ENCODE measurements at places on chromosomes 6 and 20.

- DNase-seq, result no peak
Observed at GRCh38 chr6:21664314-21665109, 71.0 kb downstream of the SOX4 start.

DNA sequence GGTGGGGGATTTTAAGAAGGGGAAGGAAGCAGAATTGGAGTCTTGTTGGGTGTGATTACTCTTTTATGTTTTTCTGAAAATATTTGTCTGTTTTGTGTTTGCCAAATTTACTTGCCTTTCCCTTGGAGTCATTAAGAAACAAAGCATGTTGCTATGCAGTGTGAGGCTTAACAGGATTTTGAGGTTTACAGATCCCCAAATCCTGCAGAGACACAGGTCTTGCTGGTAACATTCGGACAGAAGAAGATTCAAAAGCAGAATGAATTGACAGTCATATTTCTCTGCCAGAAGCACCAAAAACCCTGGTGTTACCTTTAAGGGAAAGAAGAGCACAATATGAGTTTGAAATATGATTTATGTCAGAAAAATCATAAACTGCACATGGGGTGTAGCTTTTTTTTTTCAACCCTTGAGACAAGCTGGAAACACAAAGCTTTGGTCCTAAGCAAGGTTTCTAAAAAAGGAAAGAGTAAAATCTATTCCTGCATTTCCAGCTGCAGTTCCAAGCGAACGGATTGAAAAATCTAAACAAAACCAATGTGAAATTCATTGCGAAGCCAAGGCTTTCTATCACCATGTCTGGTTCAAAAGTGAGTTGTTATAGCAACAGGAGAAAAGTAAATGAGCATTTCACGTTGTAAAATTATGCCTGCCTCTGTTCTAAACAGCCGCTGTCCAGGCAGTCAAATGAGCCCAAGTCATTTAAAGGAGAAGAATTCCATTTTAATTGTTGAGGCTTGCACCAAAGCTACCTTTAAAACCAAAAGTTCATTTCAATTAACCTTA is 358.9 kb upstream of the SASH1 start:
- no peak for DNase-seq

DNA sequence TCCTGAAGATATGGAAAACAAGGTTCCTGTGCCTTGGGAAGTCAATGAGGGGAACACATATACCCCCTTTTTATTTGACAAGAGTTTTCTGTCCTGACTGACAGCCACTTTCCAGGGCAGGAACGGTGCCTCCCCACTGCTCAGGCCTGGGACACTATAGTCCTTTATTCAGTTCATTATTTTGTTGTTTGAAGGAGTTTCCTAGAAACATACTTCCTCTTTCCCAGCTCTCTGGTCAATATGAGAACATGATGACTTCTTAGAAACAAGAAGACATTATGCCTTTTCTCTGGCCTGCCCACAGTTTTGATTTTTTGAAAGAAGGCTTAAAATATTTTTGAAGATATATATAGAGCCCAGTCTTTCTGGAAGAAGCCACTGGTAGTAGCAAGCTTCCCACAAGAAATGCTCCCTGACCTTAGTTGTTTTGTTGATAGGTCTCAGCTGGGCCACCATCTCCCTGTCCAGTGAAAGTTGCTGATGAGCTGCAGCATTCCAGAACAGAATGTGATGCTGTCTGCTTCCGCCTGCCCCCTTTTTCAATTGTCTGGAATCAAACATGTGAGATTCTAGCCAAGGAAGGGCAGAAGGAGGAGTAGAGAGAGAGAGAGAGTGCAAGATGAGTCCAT is 350.0 kb upstream of the PRND start:
- no peak for DNase-seq

- DNase-seq, result no peak
Observed at GRCh38 chr6:128095362-128095761, 194.5 kb upstream of the THEMIS start.

DNA sequence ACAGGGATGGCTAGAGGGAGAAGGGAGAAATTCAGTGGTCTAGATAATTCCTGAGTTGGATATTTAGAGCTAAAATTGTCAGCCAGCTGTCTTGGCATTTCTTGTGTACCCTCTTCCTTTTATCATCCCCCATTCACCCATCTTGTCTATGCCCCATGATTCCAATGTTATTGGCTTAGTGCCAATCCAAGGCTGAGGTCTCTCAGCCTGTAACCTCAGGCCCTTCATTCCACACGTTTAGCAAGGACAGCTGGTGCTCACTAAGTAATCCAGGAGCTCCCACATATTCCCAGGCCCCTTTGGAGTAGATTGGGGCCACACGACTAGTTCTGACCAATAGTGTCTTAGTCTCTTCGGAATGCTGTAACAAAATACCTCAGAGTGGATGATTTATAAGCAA is 112.4 kb upstream of the ATXN1 start:
- DNase-seq, result no peak

DNA sequence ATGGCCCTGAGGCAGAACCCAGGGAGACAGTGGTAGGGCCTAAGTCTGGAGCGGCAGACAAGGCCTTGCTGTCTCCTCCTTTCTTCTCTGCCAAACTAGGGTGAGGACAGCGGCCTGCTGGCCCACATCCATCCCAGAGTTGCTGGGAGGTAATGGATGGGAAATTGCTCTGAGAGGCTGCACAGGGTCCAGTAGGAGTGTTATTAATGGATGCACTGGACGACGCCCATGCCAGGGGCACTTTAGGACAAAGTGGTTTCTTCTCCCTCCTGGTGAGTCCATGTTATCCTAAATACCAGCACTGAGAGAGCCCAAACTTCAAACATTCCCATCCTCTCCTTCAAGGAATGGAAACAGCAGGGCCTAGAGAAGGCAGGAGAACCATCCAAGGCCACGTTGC is 28.3 kb upstream of the PREX1 start:
- DNase-seq, result no peak

DNA sequence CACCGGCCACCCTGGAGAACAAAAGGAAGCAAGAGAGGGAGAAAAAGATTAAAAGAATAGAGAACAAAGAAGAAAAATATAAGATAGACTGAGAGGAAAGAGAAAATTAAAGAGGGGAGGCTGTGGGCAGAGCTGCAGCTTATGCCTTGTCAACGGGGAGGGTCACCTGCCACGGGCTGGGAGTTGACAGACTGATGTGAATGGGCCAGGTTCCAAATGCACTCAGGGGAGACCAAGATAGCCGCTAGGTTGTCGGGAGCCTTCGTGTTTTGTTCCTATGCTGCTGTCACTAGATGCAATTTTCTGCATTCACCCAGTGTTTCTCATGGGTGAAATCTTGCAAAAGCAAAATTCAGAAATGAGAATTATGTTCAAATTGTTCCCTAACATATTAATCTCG is 119.6 kb upstream of the MTHFD1L start:
- peak; percentile 67 for DNase-seq

DNA sequence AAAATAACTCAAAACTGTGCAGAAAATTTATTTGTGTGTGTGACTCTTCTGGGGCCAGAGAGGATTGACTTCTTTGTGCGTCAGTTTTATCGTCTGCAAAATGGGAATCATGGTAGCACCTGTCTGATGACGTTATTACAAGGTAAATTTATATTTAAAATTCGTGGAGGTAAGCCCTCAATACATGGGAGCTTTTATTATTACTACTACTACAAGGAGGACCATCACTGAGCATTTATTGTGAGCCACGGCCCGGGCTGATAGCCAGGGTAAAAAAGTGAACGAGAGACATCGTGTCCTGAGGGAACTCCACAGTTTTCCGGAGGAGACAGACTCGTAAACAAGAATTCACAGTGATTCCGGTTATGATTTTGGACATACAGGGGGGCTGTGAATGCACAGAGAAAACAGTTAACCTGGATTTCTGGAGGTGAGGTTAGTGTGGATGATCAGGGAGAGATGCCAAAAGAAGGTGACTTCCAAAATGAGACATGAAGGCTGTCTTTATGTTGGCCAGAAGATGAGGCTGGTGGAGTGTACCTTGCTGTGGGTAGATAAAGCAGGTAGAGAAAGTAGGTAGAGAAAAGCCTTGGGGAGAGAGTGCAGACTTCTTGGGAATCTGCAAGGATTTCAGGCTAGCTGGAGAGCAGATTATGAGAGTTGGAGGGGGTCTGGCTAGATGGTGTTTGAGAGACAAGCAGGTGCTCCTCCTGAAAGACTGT is 10.6 kb upstream of the SERINC3 start:
- DNase-seq, result peak; percentile 2

GRCh38 chr6:11217360-11218101 is 14.9 kb downstream of the NEDD9 start:
- peak; percentile 22 for DNase-seq

DNA sequence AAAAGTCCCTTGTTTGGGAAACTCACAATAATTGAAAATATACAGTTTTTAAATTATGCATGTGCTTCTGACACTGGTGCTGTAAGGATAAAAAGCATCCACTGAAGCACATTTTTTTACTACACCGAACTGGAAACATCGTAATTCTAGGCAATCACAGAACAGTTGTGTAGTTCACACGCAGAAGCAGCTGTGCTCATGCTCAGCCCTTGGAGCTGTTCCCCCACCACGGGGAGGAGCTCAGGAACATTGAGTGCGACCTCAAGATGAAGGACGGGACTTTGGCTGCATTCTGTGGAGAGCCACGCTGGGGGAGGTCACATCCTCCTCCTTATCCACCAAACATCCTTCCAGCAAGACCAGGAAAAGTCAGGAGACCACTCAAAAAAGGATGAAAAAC is 466.3 kb upstream of the CDH4 start:
- DNase-seq, result no peak

- no peak for DNase-seq
Observed at GRCh38 chr6:136347847-136348246, 58.2 kb upstream of the BCLAF1 start.

DNA sequence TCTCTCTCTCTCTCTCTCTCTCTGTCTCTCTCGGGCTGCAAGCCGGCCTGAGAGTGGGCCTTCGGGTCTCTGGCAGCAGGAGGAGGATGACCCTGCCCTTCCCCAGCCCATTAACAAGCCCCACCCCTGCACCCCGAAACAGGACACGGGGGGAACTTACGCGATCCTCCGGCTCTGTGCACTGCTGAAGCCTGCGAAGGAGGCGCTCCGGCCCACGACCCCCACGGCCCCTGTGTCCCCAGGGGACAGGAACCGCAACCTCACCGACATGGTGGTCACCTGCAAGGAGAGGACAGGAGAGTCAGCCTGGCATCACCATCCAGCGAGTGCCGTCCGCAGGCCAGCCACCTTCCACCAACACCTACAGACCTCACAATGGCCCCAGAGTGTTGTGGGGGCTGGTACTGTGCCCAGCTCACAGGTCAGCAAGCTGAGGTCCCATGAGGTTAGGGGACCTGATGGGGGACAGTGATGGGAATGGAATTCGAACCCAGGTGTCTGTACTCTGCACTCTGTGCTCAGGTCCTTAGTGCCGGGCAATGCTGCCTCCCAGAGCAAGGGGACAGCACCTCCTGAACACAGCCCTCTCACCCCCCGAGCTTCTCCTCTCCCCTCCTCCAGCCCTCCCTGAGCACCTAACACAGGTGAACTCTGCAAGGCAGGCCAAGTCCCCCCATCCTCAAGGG is 60.6 kb downstream of the RIPOR3 start:
- DNase-seq, result no peak

DNA sequence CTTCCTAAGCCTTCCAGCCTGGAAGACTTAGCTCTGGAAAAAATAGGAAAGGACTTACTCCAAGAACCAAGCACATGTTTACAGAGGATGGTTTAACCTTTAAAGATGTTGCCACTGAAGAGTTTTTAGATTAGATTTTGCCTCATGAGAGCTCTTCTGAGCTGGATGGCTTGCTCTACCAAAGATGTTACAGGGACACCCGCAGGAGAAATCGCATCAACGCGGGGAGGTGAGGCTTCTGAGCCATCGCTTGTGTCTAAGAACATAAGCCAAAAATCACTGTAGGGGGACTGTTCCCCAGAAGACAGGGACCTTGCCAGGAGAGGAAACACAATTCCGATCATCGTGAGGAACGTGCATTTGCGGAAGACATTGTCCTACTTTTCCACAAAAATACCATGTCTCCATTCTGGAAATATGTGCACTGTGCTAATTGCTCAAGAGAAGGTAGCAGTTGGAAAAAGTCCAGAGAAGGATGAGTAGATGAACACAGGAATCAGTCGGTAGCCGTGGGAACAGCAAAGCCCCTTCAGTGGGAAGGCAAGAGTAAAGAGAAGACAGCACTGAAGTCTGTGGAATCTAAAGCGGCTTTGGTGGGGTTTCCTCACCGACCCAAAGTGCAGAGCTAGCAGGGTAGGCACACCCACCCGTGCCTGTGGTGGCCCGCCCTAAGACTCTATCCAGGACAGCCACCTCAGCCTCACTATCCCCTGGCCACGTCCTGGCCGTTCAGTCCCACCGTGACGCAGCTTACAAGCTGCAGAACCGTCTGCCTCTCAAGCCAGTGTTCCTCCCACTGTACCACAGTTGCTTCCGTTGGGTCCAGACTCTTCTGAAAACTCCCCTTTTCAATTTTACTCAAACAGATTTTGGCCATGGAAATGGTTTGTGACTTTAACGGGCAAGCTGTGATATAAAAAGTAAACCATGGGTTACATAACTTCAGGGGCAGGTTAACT is 334.8 kb downstream of the NRN1 start:
- no peak for DNase-seq

- DNase-seq, result no peak
Observed at GRCh38 chr20:39985271-39985827, 703.7 kb downstream of the MAFB start.

DNA sequence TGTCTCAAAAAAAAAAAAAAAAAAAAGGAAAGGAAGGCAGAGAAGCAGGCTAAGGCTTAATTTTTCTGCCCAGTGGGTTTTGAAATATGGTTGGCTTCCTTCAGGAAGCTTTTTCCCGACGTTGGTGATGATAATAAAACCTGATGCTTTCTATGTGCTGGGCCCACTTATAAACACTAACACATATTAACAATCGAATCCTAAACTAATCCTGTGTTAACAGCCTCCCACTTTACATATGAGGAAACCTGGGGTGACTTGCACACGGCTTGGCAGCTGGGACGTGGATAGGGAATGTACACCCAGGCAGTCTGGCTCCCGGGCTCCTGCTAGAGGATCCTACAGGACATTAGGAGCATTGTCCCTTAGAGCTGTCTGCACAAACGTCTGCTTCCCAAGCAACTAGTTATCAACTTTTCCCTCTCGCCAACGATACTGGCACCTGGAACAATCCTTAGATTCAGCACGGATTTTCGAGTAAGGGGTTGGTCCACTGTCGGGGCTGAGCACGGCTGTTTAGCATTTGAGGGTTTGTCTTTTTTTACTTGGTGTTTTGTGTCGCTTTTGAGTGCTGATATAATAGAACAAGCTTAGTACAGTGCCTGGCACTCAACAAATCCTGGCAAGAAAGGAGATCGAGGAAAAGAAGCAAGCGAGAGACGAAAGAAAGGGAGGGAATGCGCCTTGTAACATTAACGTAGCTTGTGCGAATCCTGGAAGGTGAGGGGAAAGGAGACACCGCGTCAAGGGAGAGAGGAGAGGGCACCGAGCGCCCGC is 622 bp upstream of the KIZ start:
- peak; percentile 72 for DNase-seq

- DNase-seq, result no peak
Observed at GRCh38 chr6:135851442-135852271, at the start of gene PDE7B. TSS of gene PDE7B (plus strand) at chr6:135851701.

GRCh38 chr20:49631061-49631716 is 63.3 kb upstream of the PTGIS start:
- DNase-seq, result no peak
